ENCODE measurements at places on chromosomes 1 and 21.

DNA sequence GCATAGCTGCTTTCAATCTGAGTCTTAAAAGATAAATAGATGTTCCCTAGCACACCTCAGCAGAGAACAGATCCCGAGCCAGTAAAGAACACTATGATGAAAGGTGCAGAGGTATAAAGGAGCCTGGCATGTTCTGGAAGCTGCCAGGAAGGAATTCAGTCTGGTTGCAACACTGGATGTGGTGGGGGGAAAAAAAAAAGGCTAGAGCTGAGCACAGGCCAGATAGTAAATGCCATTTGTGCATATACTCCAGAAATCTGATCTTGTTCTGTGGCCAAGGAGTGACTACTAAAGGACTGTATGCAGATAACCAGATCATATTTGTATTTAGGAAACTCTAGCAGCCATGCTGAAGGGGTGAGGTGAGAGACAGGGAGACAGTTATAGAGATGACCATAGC, 240.3 kb downstream of the VAV3 start:
- H3K4me1 ChIP-seq, result no peaks in the 10 kb centered on the region
- no peaks in the 10 kb centered on the region for H3K36me3 ChIP-seq
- DNase-seq, result no peak
- H3K27ac ChIP-seq, result no peak overlapping the region
- no peak overlapping the region for H3K4me3 ChIP-seq

GRCh38 chr1:52057255-52057654, 1.2 kb downstream of the BTF3L4 start:
- H3K27ac ChIP-seq, result peak overlapping the region; percentile 83
- H3K36me3 ChIP-seq, result peaks cover 20% of the 10 kb centered on the region
- no peaks in the 10 kb centered on the region for H3K27me3 ChIP-seq
- H3K4me1 ChIP-seq, result peaks cover 26% of the 10 kb centered on the region
- H3K4me3 ChIP-seq, result peak overlapping the region; percentile 88
- no peak for DNase-seq

DNA sequence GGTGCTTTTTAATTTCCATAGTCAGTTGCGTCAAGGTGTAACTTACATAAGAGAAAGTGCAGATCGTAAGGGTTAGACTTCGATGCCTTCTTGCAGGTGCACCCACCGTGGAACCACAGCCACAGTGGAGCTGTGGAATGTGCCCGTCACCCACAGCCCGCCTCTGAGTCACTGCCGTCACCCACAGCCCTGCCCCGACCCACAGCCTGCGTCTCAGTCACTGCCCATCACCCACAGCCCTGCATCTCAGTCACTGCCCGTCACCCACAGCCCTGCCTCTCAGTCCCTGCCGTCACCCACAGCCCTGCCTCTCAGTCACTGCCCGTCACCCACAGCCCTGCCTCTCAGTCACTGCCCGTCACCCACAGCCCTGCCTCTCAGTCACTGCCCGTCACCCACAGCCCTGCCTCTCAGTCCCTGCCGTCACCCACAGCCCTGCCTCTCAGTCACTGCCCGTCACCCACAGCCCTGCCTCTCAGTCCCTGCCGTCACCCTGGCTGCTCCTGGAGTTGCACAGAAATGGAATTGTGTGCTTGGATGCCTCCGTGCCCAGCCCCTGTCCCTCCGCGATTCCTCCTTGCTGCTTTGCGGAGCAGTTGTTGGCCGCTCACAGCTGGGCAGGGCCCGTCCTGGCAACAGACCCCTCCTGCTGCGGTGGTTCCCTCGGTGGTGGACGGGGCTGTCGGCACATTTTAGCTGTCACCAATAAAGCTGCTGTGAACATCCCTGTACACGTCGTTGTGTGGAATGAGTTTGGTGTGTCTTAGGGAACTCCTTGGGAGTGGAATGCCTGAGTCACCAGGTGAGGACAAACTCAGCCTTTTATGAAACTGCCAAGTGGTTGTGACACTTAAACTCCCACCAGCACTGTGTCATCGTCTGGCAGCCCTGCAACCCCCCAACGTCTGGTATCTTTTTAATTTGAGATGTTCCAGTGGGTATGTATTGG, 44.9 kb upstream of the COL6A2 start:
- H3K27ac ChIP-seq, result no peak overlapping the region
- peaks cover 12% of the 10 kb centered on the region for H3K4me1 ChIP-seq
- no peak for DNase-seq
- peaks cover 15% of the 10 kb centered on the region for H3K27me3 ChIP-seq

- no peak for DNase-seq
- H3K4me1 ChIP-seq, result peaks cover 40% of the 10 kb centered on the region
- no peaks in the 10 kb centered on the region for H3K27me3 ChIP-seq
- peak overlapping the region; percentile 25 for H3K27ac ChIP-seq
- H3K4me3 ChIP-seq, result no peak overlapping the region
- H3K36me3 ChIP-seq, result no peaks in the 10 kb centered on the region
Observed at GRCh38 chr1:234970731-234971476, 157.7 kb downstream of the TOMM20 start.

DNA sequence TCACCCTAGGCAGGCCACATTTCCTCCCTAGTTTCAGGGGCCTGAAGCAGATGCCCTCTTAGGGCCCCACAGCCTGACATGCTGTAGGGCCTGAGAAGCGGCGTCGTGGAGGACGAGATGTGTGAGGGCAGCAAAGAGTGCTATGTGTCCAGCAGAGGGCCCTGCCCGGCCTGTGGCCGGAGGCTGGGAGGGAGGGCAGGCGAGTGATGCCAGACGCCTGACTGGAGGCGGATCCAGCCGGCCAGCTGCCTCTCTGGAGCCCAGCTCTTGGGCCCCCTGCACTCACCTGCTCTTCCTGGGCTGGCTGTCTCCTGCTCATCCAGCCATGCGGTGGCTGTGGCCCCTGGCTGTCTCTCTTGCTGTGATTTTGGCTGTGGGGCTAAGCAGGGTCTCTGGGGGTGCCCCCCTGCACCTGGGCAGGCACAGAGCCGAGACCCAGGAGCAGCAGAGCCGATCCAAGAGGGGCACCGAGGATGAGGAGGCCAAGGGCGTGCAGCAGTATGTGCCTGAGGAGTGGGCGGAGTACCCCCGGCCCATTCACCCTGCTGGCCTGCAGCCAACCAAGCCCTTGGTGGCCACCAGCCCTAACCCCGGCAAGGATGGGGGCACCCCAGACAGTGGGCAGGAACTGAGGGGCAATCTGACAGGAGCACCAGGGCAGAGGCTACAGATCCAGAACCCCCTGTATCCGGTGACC, at the start of gene GPR37L1:
Gene GPR37L1 (plus strand): TSS at position 279 of the 697 bp plus-strand sequence. CDS start 47 bp downstream, at position 326.
- H3K27me3 ChIP-seq, result no peaks in the 10 kb centered on the region
- no peak for DNase-seq
- no peak within 1 kb of the TSS for H3K27ac ChIP-seq
- no peaks in the 10 kb centered on the region for H3K36me3 ChIP-seq
- no peak within 1 kb of the TSS for H3K4me3 ChIP-seq

DNA sequence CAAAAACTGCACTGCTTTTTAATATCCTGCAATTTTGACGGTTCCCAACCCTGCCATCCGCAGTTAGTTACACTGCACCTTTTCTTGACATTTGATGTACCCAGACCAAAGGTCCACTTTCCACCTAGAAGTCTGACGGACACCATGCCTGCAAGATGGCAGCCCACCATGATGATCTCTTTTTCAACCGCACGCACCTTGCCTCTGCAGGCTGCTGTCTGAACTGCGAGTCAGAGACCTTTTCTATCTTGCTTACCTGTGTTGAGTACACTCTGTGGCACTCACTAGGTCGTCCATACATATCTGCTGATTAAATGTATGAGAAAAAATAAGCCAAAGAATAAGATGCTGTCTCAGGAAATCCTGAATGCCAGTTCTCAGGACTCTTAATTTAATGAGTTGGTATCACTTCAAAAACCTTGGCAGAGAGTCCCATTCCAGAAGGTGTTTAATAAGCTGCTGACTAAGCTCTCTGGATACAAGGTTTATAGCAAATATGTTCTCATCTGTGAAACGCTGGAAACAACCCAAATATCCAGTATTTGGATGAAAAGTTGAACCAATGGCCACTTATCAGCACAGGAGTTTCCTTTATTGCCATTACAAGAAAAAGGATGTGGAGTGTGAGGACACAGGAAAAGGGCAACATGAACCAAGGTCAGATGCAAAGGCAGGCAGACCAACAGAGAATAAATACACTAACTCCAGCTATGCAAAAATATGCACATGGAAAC, 37.9 kb downstream of the GNG12 start:
- DNase-seq, result no peak
- H3K4me3 ChIP-seq, result no peak overlapping the region
- H3K27ac ChIP-seq, result no peak overlapping the region
- H3K4me1 ChIP-seq, result no peaks in the 10 kb centered on the region

GRCh38 chr1:182595641-182596240, 6.7 kb upstream of the RNASEL start:
- peaks cover 1% of the 10 kb centered on the region for H3K4me1 ChIP-seq
- H3K36me3 ChIP-seq, result peaks cover 13% of the 10 kb centered on the region
- no peak overlapping the region for H3K27ac ChIP-seq
- H3K27me3 ChIP-seq, result no peaks in the 10 kb centered on the region
- H3K4me3 ChIP-seq, result no peak overlapping the region
- DNase-seq, result peak; percentile 58

DNA sequence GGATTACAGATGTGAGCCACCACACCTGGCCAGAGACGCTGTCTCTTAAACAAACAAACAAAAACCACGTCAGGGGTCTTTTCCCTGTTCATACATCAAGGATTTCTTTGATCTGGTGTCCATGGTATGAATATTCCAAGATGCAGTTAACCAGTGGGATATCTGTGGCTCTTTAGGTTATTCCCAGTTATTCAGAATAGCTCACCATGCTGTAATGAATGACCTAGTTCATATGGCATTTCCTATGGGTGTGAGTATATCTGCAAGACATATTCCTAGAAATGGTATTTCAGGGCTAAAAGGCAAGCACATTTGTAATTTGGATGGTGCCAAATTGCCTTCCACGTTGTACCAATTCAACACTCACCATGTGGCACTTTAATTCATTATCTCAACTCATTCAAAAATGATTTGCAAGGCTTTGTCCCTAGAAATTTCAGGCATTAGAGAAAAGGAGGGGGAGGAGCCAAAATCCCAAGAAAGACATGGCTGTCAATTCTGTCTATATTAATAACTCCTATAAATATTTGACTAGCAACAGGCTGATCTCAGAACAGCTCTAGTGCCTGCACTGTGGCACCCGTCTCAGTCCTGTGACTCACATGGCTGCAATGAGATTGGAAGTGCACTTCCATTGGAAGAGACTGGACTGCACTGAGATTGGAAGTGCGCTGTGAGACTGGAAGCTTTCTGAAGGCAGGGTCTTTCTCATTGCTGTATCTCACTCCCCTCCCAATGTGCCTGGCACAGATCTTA, 6.0 kb upstream of the STMN1 start:
- H3K27ac ChIP-seq, result no peak overlapping the region
- no peaks in the 10 kb centered on the region for H3K36me3 ChIP-seq
- peaks cover 1% of the 10 kb centered on the region for H3K4me1 ChIP-seq
- no peak for DNase-seq

DNA sequence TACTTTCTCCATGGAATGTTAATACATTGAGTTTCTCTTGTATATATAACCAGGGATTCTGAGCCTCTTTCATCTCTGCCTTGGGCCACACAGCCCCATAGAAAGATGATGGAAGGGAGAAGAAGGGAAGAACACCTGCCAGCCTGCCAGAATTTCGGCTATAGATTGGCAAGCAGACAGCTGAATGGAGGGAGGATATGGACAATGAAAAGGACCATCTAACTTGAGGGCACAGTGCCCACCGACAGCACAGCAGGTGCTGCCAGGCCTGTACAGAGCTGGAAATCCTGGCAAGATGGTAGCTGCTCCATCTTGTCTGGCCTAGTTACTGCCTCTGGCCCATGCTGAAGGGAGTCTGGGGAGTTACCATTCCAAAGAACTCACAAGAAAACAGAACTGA, 244.3 kb downstream of the FGGY start:
- H3K4me3 ChIP-seq, result no peak overlapping the region
- no peak overlapping the region for H3K27ac ChIP-seq

DNA sequence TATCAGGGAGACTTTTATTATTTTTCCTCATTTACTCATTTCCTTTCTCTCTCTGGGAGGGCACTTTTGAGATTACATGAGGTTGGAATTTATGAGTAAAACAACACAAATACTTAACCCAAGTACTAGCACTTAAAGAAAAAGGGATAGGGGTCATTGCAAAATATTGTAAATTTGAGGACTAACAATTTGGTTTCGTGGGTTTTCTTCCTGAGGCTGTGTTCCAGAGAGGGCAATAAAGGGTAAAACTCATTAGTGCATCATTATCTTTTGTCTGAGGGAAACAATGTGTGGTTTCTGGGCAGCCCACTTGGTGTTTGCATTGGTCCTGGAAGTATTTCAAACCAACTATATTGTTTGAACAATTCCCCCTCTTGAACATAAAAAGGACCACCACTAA, 96.5 kb downstream of the GREM2 start:
- no peaks in the 10 kb centered on the region for H3K36me3 ChIP-seq
- H3K4me1 ChIP-seq, result no peaks in the 10 kb centered on the region
- no peaks in the 10 kb centered on the region for H3K27me3 ChIP-seq
- no peak overlapping the region for H3K4me3 ChIP-seq

DNA sequence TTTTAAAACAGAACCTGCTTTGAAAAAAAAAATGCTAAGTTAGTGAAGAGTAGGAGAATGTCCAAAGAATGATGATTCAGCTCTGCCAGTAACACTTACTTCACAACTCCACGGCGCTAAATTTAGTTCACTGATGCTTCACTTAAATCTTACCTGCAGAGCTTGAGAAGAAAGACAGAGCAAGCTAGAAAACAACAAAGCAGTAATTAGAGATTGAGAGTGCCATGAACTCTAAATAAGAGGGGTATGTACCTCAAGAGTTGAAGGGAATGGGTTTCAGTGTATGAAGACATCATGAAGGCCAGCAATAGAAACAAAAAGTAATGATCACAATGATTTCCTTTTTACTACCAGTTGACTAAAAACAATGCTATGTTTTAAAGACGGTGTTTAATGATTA, 32.8 kb downstream of the EPRS1 start:
- no peaks in the 10 kb centered on the region for H3K27me3 ChIP-seq
- no peaks in the 10 kb centered on the region for H3K4me1 ChIP-seq
- peaks cover 58% of the 10 kb centered on the region for H3K36me3 ChIP-seq
- DNase-seq, result no peak
- no peak overlapping the region for H3K4me3 ChIP-seq
- H3K27ac ChIP-seq, result no peak overlapping the region

DNA sequence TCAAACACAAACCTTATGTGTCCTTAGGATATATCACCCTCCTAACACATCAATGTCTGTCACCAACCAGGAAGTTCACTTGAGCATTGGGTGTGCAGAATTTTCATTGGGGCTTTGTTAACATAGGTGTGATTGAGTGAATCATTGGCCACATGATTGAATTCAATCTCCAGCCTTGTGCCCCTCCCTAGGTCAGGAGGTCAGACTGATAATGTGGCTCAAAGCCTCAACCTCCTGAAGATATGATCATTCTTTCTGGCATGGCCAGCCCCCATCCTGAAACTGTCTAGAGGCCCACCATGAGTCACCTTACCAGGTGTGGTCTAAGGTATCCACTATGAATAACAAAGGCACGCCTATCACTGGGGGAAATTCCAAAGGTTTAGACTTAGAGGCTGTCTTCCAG, 90.1 kb downstream of the PKN2 start:
- no peaks in the 10 kb centered on the region for H3K27me3 ChIP-seq
- DNase-seq, result no peak
- peaks cover 60% of the 10 kb centered on the region for H3K36me3 ChIP-seq
- H3K4me3 ChIP-seq, result no peak overlapping the region

Measured in CD4-positive, alpha-beta T cell (primary cell).